ENCODE measurements at places on chromosomes 4 and X.
A peak's percentile ranks its signal among the peaks of the same experiment; 100 is the strongest.

- no peak for DNase-seq
These were observed 16.0 kb upstream of the USP46 start for GRCh38 chr4:52675111-52675510.

DNA sequence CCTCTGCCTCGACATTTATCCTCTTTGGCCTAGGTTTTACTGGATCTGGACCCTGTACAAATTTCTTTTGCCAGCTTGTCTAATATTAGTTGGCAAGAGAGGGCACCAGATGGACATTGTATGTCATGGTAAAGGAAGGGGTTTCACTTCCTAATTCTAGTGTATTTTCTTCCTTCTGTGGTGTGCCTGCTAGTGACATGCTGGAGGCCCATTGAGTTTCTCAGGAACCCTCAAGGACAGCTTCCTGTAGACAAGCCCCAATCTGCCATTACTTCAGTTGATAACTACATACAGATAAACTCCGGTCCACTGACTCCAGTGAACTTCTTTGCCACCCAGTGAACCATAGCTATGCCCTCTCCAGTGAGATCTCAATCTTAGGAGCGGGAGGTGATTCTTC lies 116.9 kb downstream of the STPG2 start:
- no peak for DNase-seq

- no peak for DNase-seq
These were observed 15.0 kb downstream of the IDS start for GRCh38 chrX:149490100-149490499.

- DNase-seq: no peak
These were observed 120.3 kb upstream of the ATXN3L start for GRCh38 chrX:13440176-13440575.

DNA sequence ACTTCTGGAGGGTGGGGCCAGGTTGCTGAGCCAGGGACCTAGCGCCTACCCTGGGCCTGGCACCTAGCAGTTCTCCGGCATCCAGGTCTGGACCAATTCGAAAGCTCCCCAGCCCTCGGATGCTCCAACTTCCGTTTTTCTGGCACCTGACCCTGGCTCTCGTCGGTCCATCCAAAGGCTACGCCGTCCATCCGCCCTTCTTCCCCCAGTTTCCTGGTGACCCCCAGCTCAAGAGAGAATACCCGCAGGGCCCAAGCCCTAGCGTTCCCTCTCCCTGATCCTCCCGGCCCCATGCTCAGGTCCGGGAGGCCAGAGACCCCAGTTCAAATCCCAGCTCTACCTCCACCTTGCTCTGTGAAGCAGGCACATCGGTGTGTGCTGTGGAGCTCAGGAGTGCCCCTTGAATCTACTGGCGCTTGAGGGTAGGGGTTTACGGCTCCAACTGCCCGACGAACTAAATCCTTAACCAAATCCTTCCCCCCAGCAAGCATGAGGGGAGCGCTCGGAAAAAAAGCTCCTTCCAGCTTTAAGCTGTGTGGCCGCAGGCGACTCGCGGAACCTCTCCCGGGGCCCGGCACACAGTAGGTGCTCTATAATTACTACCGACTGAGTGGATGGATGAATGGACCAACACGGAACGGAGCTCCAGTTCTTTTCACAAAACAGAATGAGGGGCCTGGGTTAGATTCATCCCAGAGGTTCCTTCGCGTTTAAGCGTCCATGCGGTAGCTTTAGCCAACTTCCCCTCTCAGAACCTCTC lies 1.1 kb downstream of the CRMP1 start:
- DNase-seq: no peak

GRCh38 chr4:156718226-156718625 lies 253.4 kb downstream of the PDGFC start:
- peak; percentile 9 for DNase-seq

DNA sequence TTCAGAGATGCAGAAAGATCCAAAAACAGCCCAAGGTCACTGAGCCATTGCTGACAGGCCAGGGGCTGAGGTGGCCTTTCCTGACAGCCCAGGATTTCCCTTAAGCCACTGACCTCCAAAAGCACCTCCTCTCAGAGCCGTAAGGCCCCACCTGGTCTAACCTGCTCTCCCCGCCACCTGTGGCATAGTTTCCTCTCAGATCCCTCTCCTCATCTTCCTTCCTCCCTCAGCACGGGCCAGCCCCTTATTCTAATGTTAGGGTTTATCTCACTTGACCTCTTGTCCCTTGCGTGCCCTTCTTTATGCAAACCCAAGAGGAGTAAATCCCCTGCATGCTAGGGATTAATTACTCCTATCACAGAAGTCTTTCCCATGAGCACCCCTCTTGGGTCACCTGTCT lies 113.0 kb downstream of the RBM47 start:
- no peak for DNase-seq

DNA sequence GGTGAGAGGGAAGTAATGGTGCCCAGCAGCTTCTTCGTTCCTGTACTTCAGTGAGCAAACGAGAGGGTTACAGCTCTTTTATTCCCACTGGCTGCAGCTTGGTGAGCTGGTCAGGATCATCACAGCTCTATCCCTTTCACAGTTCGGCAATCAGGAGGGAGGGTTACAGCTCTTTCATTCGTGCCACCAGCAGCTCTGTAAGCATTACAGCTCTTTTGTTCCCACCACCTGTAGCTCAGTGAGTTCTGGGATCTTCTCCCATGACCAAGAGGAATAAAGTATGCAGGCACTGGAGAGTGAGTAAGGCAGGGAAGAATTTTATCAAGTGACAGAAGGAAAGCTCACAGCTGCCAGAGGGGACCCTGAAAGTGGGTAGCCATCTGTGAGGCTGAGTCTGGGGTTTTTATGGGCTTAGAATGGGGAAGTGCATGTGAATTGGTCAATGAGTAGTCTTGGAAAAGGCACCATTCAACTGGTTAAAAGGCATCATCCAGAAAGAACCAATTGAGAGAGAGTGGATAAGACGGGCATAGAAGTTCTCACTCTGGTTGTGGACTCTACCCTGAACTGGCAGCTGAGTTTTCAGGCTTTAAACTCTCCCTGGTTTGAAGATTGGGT lies 123.7 kb downstream of the COX18 start:
- no peak for DNase-seq

DNA sequence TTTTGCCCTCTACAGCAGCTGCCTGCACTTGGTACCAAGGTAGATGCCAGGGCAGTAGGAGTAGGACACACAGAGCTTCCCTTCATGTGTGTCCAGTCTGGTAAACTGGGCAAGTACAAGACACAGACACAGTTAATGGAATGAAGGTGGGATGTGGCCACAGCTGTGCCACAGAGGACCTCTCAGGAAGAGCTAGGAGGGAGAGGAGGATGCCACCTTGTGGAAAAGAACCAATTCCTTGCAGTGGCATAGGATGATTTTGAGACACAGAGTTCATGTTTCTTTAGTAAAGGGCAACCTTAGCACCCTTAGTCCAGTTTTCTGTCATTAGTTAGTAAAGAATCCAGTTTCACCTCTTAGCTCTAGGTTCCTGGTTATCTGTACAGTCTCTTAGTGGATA lies 36.3 kb upstream of the TBC1D14 start:
- DNase-seq: peak; percentile 25

- no peak for DNase-seq
These were observed 67.5 kb downstream of the ZFYVE28 start for GRCh38 chr4:2350982-2351381.

DNA sequence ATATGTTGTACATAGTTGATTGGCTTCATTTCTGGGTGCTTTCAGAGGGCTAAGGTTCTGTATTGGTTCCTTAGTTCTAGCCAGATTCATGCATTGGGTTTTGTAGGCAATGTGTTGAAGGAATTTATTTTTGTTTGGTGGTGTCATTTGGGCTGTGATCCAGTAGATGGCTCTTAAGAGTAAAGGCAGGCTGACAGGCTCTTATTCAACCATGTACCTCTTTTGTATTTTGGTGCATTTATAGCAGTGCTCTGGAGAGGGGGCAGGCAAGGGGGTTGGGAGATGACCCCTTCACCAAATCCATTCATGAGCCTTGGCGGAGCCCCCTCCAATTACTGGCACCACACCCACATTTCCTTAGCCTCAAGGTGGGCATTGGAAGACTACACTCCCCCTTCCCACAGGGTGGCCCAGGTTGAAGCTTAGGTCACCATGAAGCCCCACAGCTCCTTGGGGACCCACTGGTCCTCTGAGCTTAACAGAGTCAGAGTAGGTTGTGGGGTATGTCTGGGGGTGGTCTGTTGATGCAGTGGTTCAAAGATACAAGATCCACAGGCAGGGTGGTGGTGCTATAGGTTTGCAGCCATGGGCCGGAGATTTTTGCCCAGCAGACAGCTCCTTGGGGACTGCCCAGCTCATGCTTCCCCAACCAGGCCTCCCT lies 143.0 kb upstream of the GNPDA2 start:
- DNase-seq: no peak

GRCh38 chr4:128393101-128393704 lies 105.6 kb upstream of the PGRMC2 start:
- DNase-seq: peak; percentile 48

GRCh38 chrX:15854080-15854655 lies 445 bp downstream of the AP1S2 start:
- DNase-seq: no peak

GRCh38 chr4:179762840-179763239 lies 2320.6 kb upstream of the AGA start:
- DNase-seq: no peak

DNA sequence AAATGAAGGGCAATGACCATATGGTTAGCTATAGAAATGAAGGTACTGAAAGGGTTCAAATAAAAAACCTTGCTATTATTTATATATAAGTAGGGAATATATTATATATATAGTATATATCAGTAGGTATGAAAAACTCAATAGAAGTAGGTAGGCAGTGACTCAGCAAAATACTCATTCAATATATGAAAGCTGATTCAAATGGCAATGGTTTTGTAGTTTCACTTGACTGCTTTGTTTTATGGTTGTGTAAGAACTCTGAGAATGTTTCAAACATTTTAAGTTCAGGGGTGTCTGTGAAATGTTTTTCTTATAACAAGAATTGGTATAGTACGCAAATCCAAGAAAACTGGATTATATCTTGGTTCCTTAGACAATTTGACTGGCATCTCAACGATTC lies 4.1 kb downstream of the ZNF280C start:
- DNase-seq: peak; percentile 20

DNA sequence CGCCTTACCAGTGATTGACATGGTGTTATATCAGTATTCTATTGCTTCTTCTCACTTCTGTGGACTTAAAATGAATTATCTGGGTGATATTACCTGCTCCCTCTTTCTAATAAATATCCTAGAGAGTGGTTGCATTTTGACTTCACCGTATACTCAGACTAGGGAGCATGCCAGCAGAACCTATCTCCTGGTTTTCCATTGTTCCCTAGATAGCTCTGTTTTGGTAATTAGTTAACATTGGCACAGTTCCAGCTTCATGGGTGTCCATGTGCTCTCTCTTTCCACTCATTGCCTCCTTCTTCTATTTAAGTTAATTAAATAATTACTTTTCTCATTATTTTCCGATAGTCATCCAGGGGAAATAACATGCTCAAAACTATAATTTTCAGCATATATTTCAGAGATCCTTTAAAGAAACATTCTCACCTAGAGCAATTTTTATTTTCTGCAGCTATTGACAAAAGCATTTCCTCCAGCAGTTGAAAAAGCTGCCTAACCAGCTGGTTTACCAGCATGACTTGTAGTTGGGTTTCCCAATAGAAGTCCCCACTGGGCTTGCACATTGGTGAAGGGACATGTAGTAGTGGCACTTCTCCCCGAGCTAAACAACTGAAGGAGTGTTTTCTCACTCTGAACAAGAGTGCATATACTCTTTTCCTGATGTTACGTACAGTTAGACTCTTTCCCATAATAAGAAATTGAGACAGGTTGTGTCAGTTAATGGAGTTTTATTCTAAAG lies 27.9 kb upstream of the PAPSS1 start:
- no peak for DNase-seq

DNA sequence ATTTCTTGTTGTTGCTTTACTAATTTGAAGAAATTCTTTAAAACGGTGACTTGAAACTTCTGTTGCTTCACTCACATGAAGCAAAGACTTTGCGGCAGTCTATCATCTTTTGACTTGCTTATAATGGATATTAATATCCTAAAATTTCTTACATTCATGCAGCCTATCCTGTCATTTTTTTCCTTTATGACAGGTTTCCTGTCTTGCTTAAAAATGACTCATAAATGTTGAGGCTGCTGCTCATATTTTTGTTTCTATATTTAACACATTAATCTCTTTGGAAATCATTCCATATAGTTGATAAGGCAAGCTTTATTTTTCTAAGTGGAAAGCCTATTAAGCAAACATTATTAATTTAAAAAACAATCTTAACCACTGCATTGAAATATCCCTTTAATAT lies 176.6 kb upstream of the GALNTL6 start:
- no peak for DNase-seq

- DNase-seq: peak; percentile 52
These were observed 9.0 kb upstream of the SLC25A14 start for GRCh38 chrX:130330706-130331105.

DNA sequence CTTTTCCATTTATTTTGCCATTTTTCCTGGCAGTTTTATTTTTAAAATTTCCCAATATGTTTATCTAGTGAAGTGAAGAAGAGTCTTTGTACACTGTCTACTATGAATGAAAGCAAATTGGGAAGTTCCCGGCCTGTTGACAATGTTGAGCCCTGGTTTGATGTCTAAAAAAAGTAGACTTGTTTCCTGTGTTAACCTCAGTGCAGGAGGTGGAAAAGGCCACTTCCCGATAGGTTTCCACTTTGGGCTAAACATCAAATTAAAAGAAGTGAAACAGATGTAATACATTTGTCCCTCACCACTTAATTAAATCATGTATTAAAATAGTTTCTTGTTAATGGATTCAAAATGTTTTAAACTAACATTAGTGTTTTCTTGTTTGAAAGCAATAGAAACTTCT lies 30.0 kb downstream of the BBS12 start:
- DNase-seq: no peak

GRCh38 chr4:182494103-182494502 lies 250.9 kb downstream of the TENM3 start:
- DNase-seq: no peak

GRCh38 chr4:186932631-186933187 lies 209.1 kb upstream of the FAT1 start:
- peak; percentile 52 for DNase-seq

DNA sequence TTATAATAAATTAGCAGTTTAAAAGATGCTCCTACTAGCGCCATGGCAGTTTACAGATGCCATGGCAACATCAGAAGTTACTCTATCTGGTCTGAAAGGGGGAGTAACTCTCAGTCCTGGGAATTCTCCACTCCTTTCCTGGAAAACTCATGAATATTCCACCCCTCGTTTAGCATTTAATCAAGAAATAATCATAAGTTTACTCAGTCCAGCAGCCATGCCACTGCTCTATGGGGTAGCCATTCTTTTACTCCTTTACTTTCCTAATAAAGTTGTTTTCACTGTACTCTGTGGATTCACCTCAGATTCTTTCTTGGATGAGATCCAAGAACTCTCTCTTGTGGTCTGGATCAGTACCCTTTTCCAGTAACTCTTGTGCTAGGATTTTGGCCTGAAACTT lies 52.3 kb downstream of the GUCY1B1 start:
- no peak for DNase-seq

GRCh38 chr4:185346975-185347601 lies 48.6 kb downstream of the LRP2BP start:
- DNase-seq: no peak

- no peak for DNase-seq
These were observed 24.9 kb upstream of the UVSSA start for GRCh38 chr4:1321946-1322650.
